ENCODE measurements at places on chromosomes 3 and 15.
A peak's percentile ranks its signal among the peaks of the same experiment; 100 is the strongest.

DNA sequence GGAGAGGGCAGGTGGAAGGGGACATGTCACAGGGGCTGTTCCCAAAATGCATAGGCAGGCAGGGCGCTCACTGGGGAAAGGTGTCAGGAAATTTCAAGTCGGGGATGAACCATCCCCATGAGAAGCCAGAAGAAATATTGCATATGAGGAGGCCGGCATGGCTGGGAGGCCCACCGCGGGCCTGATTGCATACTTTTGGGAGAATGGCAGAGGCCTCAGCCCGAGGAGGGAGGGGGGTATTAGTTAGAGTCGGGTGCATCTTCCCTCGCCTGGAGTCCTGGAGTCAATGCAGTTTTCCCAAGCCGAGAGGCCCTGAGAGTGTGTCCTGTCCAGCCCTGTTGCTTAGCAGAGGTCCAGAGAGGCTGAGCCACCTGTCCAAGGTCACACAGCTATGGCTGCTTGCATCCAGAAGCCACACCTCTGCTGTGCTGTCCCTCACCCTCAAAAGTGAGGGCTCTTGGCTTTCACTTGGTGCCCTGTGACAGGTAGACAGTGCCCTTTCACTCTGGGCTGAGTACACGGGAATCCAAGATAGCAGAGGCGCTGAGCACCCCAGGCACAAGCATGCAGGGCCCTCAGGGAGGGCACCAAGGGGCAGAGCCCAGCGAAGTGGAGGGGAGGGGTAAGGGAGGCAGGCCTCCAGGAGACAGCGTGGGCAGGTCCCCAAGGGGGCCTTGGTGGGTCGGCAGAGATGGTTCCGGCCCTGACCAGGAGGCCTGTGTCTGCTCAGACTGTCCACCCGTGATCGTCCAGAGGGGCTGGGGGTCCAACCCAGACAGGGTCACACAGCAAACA lies 48.5 kb downstream of the GRIP2 start:
- no peak for DNase-seq

DNA sequence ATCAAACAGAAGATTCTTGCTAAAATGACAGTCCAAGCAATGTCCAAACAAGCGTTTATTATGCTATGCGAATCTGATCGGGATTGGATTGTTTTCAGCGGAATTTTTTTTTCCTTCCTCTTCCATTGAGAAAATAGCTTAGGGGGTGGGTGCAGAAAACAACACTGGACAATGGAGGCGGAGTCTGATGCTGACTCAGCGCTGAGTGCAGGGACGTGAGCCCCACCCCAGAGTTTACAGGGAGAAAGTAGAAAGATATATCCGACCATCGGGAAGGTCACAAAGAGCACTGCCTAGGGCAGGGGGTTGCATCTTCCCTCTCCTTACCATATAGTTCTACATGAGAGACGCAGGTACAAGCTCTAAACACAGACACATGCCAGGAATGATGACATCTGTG lies 117.0 kb downstream of the FOXP1 start:
- no peak for DNase-seq

DNA sequence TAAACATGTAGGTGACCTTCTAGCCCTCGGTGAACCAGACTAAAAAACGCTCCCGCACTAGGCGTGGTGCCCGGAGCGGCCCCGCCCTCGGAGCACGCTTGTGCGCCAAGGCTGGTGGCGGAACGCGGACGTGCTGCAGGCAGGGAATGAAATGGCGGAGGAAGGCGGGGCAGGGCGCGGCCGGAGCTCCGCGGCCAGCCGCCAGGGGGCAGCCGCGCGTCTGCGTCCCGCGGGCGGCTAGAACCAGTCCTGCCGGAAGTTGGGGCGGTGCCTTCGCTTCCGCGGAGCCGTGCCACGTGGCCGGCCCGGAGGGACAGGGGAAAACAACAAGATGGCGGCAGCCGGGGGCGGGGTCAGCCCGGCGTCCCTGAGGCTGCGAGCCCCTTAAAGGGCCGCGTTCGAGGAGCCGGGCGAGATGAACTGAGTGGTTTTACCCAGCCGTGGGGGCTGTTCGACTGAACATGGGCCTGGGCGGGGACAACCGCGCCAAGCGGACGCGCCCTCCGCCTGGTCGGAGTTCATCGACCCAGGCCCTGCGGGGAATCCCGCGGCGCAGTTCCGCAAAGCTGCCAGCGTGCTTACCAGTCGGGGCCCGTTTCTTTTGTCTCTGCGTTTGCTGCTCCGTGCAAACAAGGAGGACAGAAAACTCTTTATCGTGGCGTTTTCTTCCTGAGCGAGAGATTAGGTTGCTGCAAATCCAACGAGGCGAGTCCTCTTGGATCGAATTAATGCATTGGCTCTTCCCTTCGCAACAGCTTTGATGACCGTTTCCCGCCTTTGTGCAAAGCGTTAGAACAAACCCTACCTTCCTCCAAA lies 90.9 kb upstream of the CHD2 start:
- DNase-seq, result peak; percentile 91

GRCh38 chr3:139668332-139668731 lies 9.4 kb downstream of the NMNAT3 start:
- no peak for DNase-seq

DNA sequence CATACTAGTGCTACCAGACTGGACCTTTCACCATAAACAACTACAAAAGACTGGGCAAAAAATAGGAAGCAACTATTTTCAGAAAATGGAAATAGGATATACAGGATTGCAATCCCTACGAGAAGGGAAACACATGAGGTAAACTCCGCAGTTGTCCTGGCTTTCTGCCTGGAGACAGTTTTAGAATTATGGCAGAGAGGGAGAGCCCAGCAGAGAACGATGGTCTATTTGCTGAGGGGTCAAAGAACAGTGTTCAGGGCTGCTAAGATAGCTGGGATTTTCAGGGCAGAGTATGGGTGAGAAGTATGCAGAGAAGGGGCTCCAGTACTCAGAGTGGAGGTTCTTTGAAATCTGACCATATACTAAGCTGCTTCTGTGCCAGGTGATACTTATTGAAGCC lies 163.4 kb downstream of the CHDH start:
- no peak for DNase-seq

DNA sequence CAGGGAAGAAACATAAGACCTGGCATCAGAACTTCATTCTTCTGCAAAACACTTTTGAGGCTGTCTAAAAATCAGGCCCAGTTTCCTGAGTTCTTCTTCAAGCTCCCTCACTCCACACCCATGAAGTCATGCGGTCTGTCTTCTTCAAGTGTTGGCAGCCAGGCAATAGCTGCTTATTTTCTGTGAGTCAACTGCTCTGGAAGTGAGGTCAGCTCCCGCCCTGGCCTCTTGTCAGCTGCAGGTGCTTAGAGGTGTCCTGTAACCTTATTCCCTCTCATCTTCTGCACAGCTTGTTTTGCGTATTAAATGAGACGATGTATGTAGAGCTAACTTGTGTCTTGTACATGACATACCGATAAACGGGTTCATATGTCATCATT lies 226.1 kb downstream of the ADAMTS17 start:
- DNase-seq, result no peak

DNA sequence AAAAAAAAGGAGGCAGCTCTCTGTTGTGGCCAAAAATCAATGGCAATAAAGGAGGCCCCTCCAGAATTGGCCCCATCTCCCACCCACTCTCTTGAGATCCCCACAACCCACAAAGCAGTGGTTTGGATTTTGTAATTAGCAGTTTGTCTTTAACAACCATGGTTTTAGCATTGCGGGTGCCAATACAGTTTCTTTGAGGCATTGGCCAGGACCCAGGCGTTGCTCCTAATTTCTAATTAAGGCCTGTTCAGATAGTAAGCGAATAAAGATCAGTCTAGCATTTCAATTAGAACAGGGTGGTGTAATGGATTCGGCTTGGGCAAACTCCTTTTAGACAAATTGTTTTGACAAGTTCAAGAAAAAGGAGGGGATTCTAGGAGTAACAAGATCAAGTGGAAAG lies 23.6 kb upstream of the UACA start:
- DNase-seq, result no peak

DNA sequence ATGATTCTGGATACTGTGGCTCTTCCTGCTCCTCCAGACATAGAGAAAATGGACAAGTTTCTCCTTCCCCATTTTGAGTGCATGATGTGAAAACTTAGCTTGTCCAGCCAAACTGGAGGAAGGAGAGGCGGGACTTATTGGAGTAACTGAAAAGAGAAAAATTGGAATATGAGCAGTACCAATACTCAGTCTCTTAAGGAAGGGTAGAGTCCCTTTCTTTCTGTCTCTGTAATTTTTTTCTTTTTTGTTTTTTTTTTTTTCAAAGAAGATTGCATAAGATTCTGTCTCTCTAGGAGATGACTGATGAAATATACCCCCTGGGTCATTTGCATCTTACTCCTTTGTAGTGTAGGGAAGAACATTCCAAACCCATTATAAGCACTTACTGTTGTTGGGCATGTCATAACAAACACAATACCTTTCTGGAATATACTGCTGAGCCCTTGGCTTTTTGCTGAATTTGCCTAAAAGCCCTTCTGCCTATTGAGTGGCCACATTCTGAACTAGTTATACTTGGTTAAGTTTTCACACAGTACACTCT lies 498.1 kb upstream of the TPRG1 start:
- no peak for DNase-seq

GRCh38 chr3:86990734-86991481 lies at the start of gene VGLL3:
VGLL3 (minus strand) TSS chr3:86991149; CDS start chr3:86990743, 406 bp downstream.
- DNase-seq, result no peak

DNA sequence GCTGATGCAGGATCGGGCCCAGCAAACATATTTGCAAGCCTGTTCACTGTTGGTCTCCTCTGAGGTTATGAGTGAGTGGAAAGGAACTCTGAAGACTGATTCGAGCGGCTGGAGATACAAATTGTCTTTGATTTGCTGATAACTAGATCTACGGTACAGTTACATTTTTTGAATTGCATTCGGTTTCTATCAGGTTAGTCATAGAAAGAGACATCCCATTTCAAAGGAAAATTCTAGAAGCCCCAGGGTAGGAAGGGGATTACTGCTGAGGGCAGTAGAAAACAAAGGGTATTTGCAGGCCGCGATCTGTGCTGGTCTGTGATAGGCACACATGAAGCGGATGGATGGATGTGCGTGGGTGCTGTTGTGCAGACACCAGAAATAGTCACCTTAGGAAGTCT lies 228.4 kb downstream of the ITPR1 start:
- no peak for DNase-seq
